RWPE2 (cell line): ENCODE measurements at places on chromosomes 7 and 10.
A peak's percentile ranks its signal among the peaks of the same experiment; 100 is the strongest.

GRCh38 chr10:482051-482501 is 207.4 kb downstream of the DIP2C start:
- DNase-seq = no peak

DNA sequence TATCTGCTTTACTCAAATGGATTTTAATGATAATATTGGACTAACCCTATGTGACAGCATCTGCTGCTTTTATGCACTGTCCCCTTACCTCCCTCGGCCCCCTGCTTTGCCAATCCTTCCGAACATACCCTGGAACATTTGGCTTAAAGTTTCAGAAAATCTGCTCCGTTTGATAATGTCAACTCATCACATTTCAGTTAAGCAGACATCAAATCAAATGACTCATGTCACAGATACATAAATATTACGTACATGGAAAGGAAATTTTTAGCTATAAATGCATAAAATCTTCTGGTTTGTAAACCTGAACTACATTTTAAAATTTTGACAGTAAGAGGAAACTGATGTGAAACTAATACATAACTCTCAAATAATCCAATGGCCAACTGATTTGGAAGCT is 98.2 kb downstream of the CNTNAP2 start:
- no peak for DNase-seq

DNA sequence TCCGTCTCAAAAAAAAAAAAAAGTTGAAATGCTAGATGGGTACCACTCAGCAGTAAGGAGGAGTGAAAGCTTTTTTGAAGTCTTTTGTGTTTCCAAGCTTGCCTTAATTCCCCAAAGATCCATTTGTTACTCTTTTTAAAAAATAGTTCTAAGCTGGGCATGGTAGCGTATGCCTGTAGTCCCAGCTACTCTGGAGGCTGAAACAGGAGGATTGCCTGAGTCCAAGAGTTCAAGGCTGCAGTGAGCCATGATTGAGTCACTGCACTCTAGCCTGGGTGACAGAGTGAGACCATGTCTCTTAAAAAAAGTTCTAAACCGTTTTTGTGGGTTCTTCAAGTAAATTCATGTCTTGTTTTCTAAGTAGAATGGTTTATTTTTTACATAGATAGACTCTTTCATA is 5.3 kb downstream of the TBC1D12 start:
- DNase-seq = no peak

DNA sequence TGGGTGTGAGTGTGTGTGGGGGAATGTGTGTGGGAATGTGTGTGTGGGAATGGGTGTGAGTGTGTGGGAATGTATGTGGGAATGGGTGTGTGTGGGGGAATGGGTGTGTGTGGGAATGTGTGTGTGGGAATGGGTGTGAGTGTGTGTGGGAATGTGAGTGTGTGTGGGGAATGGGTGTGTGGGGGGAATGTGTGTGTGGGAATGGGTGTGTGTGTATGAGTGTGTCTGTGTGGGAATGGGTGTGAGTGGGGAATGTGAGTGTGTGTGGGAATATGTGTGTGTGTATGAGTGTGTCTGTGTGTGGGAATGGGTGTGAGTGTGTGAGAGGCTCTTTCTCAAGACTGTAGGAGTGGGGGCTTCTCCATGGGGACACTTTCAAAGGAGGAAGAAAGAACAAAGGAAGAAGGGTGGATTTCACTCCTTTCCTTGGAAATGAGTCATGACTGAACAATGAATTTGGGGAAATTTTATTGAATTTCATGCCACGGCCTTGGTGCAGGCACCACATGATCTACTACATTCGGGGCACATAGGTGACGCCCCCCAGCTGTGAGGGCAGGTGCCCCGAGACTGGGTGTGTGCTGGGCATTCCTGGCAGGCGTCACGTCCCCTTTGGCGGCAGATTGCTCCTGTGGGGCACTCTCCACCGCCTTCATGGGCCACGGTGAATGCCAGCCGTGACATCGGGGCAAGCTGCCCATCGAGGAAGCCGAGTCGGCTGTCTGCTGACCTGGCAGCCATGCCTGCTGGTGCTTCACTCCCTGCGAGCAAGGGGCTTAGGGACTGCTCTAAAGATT is 88.8 kb upstream of the INSIG1 start:
- no peak for DNase-seq

DNA sequence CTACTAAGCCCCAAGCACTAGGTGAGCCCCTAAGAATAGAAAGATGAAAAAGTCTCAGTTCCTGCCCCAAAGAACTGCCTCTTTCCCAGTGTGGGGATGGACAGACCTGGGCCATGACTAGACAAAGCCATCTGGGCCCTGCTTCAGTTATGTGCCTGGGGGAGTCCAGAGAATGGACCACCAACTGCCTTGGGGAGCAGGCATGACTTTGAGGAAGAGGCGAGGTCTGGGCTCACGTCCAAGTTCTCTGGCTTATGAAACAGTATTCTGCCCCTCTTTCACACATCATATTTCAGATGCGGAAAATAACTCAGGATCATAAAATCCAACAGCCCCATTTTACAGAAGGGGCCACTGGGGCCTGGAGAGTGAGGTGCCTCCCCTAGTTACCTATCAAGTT is 80.3 kb downstream of the PLXNA4 start:
- DNase-seq = no peak

DNA sequence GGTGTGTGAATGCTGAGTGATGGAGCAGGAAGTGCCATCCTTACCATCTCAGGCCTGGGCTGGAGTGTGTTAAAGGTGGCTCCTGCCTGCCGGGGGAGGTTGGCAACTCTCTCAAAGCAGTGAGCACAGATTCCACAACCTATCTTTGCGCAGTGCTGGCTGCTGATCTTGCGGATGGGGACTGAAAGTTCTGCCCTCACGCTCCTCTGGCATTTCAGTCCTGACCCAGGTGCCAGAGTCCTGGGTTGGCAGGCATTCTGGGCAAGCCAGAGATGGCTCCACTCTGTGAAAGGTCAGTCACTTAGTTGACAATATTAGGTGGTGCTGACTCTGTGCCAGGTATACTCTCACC is 315.5 kb downstream of the RPS24 start:
- DNase-seq = peak; percentile 11

- DNase-seq = no peak
Observed at GRCh38 chr7:127761196-127761595, 109.2 kb downstream of the SND1 start.

GRCh38 chr7:82542665-82543064 is 99.1 kb upstream of the CACNA2D1 start:
- no peak for DNase-seq

- no peak for DNase-seq
Observed at GRCh38 chr10:76301950-76302349, 870.5 kb downstream of the LRMDA start.

DNA sequence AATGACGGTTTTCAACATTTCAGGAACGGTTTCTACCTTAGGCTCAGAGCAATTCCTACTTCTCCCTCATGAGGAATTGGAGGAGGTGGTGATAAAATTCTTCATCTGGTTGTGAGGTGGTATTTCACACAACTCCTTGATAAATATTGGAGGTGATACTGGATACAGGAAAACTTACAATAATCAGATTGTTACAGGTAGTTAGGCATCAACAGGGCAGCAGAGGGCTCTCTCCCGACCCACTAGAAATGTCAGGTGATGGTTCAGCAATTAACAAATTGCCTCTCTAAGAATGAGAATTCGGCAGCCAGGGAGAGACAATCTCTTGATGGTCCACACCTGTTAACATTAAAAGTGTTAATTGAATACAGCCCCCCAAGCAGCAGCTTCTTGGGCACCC is 22.6 kb downstream of the ZNF786 start:
- DNase-seq = no peak

GRCh38 chr7:13414661-13415107 is 574.8 kb downstream of the ETV1 start:
- no peak for DNase-seq

DNA sequence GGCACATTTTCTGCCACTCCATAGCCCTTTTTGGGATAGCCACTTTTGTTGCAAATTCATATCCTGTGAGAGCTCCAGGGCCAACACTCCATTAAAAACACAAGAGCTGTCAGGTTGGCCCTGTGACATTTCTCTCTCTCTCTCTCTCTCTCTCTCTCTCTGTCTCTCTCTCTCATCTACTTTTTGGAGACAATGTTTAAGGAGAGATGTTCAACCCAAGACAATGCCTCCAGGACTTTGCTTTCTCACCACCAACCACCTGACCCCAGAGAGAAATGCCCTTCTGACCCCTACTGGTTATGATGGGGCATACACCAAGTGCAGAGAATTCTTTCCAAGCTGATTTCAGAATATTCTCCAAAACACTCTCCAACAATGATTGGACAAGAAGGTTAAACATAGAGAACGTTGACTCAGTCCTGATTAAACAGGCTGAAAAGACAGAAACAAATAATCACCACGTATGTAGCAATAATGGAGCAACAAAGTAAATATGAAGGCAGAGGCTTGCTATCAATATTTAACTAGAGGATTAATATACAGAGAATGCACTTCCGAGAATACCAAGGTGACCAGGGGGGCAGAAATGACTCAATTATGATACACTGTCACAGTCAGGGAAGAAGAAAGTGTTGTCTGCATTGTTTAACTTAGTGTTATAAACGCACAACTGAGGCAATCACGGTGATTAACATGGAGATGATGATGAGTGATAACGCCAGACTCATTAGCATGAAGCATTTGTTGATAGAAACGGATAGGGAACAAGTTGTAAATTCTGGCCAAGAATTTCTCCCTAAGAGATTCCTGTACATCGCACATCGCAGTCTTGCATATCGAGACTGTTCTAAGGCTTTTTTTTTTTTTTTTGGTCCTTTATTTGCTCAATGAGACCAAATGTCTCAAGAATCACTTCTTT is 178.5 kb downstream of the NRP1 start:
- DNase-seq = no peak
